Stimulated activated CD4-positive, alpha-beta T cell treated with anti-CD3 and anti-CD28 coated beads, Interleukin-15, amount 100 ng/mL, for 24 hours (primary cell): ENCODE measurements at places on chromosomes 6 and 20.

DNA sequence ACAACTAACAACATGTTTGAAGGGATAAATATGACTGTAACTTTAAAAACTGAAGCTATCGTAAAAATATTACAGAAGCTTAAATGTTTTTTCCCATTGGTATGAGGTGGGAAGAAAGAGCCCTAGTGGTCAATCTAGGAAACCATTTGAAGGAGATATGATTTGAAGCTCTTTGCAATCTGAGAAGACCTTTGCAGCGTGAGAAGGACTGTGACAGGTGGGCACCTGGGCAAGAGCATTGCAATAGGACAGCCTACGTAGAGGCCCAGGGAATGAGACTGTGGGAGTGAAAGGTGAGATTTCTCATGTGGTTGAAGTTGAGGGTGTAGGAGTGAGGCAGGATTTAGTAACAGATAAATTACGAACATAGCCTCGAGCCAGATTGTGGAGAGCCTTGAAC is 108.0 kb upstream of the PDE7B start:
- no peak for DNase-seq

- no peak for DNase-seq
Observed at GRCh38 chr6:16333580-16333979, 95.2 kb downstream of the GMPR start.

DNA sequence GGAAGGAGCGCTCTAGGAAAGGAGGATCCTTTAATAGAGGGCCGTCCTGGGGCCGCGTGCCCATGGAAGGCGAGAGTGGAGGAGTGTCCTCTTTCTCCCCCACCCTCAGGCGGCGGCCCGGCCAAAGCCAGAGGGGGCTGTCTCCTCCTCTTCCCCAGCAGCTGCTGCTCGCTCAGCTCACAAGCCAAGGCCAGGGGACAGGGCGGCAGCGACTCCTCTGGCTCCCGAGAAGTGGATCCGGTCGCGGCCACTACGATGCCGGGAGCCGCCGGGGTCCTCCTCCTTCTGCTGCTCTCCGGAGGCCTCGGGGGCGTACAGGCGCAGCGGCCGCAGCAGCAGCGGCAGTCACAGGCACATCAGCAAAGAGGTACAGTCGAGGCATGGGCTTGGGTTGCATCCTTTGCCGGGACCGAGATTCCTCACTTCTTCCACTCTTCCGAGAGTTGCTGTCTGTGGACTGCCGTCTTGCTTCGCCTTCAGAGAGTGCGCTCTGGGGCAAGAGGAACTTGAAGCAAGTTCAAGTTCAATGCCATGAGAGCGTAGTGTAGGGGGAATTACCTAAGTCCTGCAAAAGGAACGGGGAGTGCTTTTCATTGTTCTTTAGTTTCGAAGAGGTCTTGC is at the start of gene LAMA2:
TSS of gene LAMA2 (plus strand) at position 148 of the 621 bp plus-strand sequence. CDS start at position 256, 108 bp downstream.
- DNase-seq: peak; percentile 12

- DNase-seq: no peak
Observed at GRCh38 chr6:163708466-163708865, 293.9 kb downstream of the QKI start.

GRCh38 chr6:7201732-7202541 is 94.2 kb downstream of the RREB1 start:
- DNase-seq: peak; percentile 47

- DNase-seq: peak; percentile 61
Observed at GRCh38 chr6:148835920-148836441, 89.2 kb downstream of the UST start.

- DNase-seq: no peak
Observed at GRCh38 chr20:23301436-23302050, 49.0 kb upstream of the NXT1 start.

DNA sequence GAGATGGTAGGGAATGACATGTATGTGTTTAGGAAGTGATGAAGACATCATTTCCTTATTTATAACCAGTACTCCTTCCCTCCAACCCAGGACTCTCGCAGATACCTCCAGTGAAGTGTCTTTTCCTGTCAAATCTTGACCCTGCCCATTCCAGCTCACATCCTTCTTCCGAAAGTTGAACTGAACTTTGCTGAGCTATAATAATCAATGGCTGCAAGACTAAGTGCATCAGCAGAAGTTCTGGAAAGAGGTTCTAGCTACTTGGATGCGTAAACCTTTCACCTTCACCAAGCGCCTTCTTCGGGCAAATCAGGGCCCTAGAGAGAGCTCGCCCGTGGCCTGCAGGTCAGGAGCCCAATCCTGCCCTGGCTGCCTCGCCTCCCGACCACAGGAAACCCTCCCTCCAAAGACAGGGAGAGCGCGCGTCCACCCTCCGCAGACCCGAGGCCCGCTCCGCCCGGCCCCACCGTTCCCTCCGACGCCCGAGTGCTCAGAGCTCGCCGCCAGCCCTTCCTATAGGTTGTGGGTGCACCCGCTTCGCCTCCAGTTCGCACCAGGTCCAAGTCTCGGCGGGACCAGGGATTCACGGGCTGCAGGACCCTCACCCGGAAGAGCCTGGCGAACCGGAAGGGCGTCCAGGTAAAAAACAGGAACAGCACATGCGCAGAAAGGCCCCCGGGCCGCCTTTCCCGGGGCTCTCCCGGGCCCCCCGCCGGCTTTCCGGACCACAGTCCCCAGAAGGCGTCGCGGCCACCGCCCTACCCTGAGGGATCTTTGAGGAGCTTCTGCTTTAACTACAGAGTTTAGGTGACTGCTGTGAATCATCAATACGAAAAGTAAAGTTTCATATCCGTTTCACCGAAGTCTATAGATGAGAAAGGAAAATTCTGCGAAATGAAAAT is at the start of gene ZNF334:
TSS of gene ZNF334 (minus strand) at position 617 of the 902 bp plus-strand sequence. CDS start 1,457 bp downstream, outside the sequence.
- peak; percentile 74 for DNase-seq

GRCh38 chr6:16999491-17000436 is 102.1 kb upstream of the STMND1 start:
- DNase-seq: no peak

- DNase-seq: no peak
Observed at GRCh38 chr6:3305216-3305565, 46.4 kb downstream of the PSMG4 start.
